ENCODE measurements at places on chromosomes 3 and 15. TPM values are rescaled to one million over a fixed set of nuclear protein-coding genes. Genes with fewer than 3 reads are reported as not detected.

GRCh38 chr3:38421679-38422336, 31.9 kb upstream of the ACVR2B start:
- DNase-seq, result no peak

DNA sequence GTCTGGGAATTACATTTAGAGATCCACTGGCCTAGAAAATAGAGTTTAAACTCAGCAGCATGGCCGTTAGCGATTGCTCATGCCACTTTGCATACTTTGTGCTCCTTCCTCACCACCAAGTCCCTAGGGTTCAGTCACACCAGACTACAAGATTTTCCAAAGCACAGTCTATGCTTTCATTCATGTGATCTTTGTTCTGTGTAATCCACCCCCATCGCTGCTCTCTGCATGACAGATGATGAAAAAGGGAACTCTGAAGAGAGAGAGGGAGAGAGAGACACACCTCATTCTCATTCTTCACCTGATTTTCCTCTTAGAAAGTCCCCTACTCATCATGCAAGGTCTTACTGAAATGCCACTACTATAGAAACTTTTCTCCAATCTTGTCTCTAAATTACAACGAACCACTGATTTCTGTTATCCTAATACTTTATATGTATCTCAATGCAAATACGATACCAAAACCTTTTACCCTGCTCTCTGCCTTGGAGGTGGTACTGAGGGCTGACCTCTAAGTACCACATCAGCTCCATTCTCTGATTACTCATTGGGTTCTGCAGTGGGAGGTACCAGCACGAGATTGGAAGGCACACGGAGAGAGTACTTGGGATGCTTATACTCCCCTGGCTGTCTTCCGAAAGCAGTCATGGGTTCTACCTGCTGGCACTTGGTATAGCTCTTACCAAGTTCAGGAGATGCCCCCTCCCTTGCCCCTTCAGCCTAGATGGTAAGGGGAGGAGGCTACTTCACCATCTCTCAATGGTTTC, 1.1 kb upstream of the PARP15 start:
- peak; percentile 18 for DNase-seq

- DNase-seq, result peak; percentile 32
These were observed 1.6 kb upstream of the GOLM2 start for GRCh38 chr15:44286814-44287452.

DNA sequence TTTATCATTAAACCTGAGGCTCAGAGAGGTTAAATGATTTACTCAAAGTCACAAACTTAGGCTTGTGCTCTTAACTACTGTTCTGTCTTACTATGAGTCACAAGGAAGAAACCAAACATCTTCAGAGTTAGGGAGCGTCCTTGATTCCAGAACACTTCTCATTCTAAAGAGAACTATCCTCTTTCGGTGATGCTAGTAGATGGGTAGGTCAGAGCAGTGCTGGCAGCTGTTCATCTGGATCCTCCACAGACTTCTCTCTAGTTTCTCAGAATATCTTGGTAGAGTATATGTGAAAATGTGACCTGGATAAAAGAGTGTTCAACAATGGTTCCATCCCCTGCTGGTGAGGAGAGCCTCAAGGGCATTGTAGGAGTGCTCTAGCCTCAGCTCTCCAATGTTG, 3.3 kb downstream of the ARL6IP5 start:
- DNase-seq, result peak; percentile 85

- no peak for DNase-seq
These were observed 35.4 kb upstream of the RBMS3 start for GRCh38 chr3:29245441-29245840.

- no peak for DNase-seq
These were observed 10.2 kb downstream of the CTDSPL start for GRCh38 chr3:37871858-37872257.

- DNase-seq, result peak; percentile 92
These were observed 236.8 kb downstream of the OPA1 start for GRCh38 chr3:193829781-193830180.

The RETNLB gene
- total RNA-seq, result not detected

The SLC15A2 gene
- total RNA-seq, result 4.7 TPM

The GCNT3 gene
- 41.3 TPM for total RNA-seq

The MKRN2 gene
- 37.7 TPM for total RNA-seq

The PYGO1 gene
- 12.4 TPM for total RNA-seq

The TAMM41 gene
- total RNA-seq, result 7.1 TPM

The XIRP1 gene
- total RNA-seq, result not detected

The SLC12A6 gene
- total RNA-seq, result 19.8 TPM

Measured in renal cortical epithelial cell (primary cell).